HCEC 1CT (cell line): ENCODE measurements at places on chromosomes 12 and 14.

DNA sequence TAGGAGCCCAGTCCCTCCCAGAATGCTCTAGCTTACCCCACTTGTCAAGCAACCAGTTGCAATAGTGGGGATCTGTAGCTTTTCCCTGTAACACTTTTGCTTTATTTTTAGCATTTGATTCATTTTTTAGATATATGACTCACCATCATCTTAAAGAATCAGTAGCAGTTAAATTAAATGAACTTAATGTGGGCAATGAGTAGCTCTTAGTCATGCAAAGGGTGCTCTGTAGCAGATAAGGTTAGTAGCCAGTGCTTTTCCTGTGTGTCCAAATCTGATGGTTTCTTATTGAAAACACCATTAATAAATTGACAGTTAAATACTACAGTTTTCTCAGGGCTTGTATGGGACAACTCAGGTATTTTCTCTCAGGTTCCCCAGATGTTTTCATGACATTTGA is 311.8 kb downstream of the RERGL start:
- no peak for DNase-seq

- DNase-seq, result no peak
Measured at GRCh38 chr14:103135333-103136260, 12.3 kb downstream of the TNFAIP2 start.

DNA sequence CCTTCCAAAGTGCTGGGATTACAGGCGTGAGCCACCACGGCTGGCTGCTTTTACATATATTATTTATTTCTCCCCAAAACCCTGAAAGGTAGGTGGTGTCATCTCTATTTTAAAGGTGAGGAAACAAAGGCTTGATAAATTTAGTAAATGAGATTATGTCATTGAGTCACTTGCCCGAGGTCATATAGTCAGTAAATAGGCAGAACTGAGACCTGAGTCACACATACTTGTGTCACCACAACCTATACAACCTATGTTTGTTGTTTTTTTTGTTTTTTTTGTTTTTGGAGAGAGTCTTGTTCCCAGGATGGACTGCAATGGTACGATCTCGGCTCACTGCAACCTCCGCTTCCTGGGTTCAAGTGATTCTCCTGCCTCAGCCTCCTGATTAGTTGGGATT is 12.8 kb downstream of the TSFM start:
- DNase-seq, result no peak

DNA sequence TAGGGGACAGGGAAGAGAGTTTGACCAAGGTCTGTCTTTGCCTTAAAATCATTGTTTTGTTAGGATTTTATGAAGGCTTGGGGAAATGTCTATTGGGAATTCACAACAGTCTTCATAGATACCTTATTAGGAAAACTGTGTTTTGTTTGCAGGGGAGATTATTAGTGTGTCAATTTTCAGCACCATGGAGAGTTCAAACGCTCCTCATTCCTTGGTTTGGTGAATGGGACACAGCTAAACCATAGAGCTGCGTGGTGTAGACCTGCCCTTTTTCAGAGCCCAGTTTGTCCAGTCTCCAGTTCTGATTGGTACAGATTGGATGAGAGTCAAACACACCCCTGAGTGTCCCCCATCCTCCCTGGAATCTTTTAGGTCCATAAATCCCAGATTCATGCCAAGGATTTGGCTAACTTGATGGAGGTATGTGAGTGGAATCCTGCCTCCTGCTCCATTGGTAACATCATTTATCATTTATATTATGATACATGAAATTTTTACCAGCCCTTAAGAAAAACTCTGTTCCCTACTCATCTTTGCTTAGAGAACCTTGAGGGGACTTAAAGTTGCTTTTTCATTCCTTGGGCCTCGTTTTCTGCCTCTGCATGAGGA is 12.0 kb downstream of the NGDN start:
- DNase-seq, result peak; percentile 17

- DNase-seq, result peak; percentile 63
Measured at GRCh38 chr12:27592548-27592947, 68.5 kb downstream of the PPFIBP1 start.

DNA sequence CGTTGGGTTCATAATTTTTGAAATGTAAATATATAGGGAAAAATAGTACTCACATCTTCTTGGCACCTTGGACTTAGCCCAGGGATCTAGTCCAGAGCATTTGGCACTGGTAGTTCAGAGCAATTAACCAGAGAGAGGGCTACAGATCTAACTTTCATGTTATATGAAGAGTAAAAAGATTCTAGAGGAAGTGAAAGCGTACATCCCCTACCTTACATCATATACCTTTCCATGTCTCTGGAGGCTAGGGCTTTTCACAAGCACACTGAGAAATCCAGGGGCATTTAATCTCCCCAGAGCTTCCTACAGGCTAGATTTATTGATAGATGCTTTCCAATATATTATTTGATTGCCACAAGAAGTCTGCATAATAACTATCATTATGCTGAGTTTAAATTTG is 687.5 kb upstream of the FBXO33 start:
- no peak for DNase-seq

GRCh38 chr12:118206107-118206412 is 70.1 kb downstream of the PEBP1 start:
- DNase-seq, result no peak

DNA sequence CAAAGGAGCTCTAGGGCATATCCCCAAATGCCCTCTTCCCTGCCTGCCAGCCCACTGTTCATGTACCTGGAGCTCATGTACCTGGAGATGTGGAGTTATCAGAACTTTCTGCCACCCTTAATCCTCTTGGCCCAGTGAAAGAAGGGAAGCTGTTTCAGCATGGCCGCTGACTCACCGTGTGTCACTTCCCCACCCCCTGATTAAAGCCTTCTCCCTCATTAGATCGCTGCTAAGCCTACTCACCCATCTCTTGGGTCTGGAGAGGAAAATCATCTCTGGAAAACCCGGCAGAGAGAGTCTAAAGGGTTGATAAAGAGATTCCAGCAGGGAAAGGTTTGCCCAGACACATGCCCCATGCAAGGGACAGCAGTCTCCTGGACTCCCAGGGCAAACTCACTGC is 4.5 kb upstream of the LTBP2 start:
- peak; percentile 92 for DNase-seq

GRCh38 chr14:77613201-77613600 is 3.2 kb downstream of the SPTLC2 start:
- DNase-seq, result no peak

GRCh38 chr14:22492622-22493542 is 96.1 kb downstream of the DAD1 start:
- no peak for DNase-seq

GRCh38 chr12:69969011-69969410 is 144.0 kb downstream of the MYRFL start:
- DNase-seq, result no peak

DNA sequence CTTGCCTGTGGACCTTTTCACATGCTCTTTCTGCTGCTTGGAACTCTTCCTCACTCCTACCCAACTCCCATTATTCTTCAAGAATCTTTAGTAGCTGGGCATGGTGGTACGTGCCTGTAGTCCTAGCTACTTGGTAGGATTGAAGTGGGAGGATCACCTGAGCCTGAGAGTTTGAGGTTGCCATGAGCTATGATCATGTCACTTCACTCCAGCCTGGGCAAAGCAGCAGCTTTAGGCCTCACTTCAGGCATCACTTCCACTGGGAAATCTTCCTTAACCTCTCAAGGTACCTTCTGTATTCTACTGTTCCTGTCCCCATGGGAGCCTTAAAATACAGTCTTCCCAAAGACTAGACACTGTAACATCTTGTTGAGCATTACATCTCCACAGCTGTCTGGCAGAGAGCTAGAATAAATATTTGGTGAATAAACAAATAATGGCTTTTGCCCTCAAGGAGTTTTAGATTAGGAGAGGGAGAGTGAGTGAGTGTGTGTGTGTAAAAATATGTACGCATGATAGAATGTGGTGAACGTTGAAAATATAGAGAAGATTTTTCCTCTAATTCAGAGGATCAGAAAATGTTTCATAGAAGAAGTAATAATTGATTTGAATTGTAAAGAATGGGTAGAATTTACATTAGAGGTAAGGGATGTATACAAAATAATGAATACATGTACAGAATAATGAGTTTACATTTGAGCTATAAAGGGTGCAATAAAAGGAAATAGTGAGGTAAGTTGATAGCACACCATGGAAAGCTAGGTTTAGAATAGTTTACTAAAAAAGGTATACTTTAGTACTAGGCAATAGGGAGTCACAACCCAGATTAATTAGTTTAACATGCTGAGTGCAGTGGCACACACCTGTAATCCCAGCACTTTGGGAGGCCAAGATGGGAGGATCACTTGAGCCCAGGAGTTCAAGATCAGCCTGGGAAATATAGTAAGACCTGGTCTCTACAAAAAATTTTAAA is 29.2 kb upstream of the BMAL2 start:
- DNase-seq, result no peak

DNA sequence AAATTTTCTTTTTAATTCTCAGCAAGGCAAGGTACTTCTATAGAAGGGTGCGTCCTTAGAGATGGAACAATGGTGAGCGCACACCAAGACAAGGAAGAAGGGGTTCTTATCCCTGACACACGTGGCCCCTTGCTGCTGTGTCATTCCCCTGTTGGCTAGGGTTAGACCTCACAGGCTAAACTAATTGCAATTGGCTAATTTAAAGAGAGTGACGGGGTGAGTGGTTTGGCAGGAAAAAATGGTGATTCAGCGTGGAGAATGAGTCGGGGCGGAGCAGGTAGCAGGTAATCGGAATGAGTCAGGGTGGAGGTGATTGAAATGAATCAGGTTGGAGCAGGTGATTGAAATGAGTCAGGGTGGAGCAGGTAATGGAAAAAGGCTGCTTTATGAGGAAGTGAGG is 36.3 kb upstream of the HECTD1 start:
- no peak for DNase-seq

DNA sequence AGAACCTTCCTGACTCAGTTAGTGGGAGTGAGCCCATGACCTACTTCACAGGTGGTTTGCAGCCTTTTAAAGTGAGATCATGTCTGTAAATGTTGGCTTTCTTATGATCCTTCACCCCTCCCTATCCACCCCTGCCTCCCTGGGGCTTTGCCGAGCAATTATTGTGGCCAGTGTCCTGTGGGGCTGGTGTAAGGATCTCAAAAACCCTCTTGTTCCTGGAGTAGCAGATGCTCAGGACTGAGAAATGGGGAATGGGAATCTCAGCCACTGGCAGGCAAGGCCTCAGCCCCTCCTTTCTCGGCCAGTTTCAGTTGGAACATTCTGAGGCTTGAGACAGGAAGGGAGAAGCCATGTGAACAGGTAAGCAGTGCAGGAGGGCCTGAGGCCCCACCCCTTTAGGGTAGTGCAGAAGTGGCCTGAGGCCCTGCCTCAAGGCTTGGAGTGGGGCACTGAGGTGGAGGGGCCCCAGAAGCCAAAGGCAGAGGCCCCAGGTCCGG is 53.8 kb downstream of the PLEKHG3 start:
- DNase-seq, result no peak

DNA sequence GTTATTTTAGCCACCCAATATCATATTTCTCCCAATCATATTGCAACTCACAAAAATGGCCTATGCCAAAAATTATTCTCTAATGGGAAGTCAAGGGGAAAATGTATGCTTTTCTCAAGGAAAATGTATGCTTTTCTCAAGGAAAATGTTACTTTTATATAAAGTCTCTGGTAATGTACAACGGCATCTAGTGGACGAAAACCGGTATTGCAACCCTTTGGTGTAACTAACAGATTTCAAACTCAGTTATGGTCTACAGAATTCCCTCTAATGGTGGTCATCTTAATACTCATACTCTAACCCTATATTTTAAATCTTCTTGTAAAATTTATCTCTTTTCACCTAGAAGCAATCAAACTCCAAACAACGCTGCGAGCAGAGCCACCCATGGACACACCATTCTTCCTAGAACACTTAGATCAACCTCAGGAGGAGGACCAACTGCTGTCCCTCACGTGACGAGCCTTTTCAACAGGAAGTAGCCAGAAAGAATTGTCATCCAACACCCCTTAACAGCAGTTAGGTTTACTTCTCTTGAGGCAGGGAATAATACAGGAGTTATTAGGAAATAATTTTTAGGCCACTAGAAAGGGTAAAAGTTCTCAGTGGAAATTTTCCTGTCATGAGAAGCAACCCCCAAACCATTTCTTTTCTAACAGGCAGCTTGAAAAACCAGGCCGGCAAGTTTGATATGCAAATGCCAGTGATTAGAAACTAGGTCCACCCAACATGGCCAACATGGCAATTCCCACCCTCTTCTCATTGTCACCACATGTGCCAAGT is 20.1 kb downstream of the APOBEC1 start:
- peak; percentile 44 for DNase-seq

DNA sequence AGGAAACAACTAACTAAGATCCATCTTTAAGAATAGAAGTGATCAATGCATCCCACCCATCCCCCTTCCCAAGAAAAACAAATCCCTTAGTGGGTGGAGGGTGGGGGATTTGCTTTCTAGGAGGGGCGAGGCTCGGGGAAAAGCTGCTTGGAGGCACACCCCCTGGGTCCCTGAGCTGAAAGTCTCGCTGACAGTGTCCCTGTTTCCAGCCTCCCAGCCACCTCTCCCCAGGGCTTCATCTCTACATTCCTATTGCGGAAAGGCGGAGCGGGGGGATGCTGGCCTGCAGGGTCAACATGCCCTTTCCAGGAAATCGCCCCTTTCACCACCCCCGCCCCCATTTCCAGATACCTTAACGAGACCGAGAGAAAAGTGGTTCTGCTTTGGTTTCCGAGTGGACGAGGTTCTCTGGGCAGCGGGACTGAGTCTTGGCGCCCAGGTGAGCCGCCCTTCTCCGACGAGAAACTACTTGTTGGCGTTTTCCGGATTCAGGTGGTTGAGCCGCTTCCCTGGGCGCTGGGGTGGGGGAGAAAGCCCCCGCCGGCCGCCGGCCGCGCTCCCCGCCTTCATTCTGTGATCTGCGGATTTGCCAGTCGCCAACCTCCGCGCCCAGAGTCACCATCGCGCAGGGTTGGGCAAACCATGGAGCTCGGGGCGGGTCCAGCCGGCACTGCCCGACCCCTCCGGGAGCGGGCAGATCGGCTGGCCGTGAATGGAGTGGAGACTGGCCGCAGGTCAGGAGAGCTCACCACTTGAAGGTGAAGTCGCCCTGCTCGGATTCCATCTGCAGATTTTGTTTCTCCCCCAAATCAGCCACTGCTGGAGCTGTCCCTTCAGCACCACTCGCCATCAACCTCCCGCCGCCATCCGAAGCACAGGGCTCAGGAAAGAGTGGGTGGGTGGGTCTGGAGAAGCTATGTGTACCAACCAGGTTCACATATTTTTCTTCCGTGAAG is 505 bp downstream of the KCNC2 start:
- peak; percentile 9 for DNase-seq

DNA sequence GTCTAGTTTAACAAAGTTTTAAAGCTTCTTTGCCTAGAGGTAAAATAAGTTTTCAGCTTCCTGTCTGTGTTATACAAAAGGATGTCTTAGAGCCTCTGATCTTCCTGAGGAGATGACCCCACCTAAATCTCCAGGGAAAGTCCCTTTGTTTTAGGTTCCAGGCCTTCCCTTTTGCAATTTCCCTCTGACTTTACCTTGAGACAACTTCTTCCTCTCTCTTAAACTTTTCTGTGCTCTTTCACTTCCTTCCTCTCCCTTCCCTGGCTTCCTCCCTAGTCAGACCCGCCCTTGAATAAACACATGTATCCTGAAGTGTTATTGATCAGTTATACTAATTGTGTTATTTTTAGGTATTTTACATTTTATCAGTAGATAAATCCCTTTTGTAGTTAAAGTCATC is 134.8 kb downstream of the DYRK2 start:
- no peak for DNase-seq

- DNase-seq, result peak; percentile 49
Measured at GRCh38 chr12:51326698-51327439, 2.9 kb upstream of the BIN2 start.
